B cell (primary cell): ENCODE measurements at places on chromosomes 3 and 15. TPM values are rescaled to one million over a fixed set of nuclear protein-coding genes. Genes with fewer than 3 reads are reported as not detected.

DNA sequence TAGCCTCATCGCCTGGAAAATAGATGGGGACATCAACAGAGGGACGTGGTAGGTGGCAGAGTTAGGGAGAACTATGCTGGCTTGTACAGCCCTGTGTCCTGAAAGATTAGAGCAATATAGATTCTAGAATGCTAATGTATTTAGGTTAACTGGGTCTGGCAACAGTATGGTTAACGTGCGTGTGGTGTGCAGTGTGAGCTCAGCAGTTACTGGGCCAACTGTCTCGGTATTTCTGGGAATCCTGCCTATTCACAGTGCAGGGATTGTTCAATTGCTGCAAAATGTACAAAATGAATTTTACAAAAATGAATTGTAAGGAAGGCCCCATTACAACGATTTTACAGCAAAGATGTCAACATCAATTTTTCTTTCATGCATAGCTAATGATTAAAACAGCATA, 20.6 kb downstream of the MEIS2 start:
- DNase-seq: no peak

DNA sequence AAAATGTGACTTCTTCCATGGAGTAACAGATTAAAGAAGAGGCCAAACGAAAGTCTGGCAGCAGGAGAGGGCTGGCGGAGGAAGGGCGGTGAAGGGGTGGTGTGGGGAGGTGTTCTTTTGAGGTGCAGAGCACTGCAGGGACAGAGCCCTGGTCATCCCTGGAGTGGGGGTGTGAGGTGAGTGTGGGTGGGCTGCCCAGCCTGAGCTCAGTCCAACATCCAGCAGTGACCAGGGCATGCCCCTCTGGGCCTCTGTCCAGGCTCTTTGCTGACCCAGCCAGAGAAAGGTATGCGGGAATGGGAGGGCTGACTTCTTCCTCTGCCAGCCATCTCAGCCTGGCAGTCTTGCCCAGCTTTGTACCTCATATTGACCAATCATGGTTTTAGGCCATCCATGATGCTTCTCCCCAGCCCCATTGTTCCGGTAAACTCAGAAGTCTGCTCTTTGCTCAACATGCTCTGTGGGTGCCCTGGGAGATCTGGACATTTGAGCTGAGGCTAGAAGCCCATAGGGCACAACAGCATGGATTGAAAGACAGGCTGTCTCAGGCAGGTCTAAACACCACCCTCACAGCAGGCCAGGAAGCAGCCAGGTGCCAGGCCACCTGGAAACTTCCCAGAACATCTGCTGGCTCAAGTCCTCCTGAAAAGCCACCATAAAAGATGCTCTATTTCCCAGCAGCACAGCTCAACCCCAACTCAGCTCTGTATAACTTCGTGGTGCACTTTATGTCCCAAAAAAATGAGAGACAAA, 25.9 kb upstream of the CXCR6 start:
- DNase-seq: no peak

DNA sequence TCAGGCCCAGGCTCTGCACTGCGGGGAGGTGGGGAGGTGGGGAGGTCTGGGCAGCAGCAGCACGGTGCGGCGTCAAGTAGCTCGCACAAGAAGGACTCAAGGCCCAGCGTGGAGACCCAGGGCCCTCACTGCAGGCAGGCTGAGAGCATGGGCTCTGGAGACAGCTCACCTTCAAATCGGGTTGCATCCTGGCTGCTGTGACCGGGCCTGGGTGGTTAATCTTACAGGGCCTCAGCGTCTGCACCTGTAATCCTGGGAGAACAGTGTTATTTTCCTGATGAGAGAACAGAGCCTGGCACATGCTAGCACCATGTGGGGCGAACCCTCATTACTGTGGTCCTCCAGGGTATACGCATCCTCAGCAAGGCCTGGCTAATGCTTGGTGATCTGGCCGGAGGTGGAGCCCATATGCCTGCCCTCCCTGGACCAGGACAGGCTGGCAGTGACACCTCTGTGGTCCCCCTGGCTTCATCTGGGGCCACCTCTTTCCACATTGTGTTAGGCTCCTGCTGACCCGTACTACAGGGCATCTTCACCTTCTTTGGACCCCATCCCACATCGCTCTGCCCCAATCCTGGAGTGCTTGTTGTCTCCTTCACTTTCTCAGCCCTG, 55.5 kb downstream of the RGMA start:
- no peak for DNase-seq

GRCh38 chr3:68249265-68249664, 594.9 kb upstream of the SUCLG2 start:
- no peak for DNase-seq

- DNase-seq: no peak
These were observed 7.2 kb upstream of the OTOL1 start for GRCh38 chr3:161489395-161489794.

The CPB1 gene
- not detected in 2 replicates for total RNA-seq
